Right hindlimb (tissue), 1 donor: ENCODE measurements at places on chromosomes 5 and 9.

- no peak for DNase-seq
These were observed 46.8 kb downstream of the NIPSNAP3B start for GRCh38 chr9:104810421-104811339.

DNA sequence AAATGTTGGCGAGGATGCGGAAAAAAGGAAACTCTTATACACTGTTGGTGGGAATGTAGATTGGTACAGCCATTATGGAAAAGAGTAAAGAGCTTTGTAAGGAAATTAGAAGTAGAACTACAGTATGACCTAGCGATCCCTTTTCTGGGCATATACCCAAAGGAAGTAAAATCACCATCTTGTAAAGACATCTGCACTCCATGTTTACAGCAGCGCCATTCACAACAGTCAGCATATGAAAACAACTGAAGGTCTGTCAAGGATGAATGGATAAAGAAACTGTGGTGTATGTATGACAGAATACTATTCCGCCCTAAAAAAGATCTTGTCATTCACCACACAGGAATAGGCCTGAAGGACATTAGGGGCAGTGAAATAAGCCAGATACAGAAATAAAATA lies 27.7 kb upstream of the SLC25A51 start:
- no peak for DNase-seq

DNA sequence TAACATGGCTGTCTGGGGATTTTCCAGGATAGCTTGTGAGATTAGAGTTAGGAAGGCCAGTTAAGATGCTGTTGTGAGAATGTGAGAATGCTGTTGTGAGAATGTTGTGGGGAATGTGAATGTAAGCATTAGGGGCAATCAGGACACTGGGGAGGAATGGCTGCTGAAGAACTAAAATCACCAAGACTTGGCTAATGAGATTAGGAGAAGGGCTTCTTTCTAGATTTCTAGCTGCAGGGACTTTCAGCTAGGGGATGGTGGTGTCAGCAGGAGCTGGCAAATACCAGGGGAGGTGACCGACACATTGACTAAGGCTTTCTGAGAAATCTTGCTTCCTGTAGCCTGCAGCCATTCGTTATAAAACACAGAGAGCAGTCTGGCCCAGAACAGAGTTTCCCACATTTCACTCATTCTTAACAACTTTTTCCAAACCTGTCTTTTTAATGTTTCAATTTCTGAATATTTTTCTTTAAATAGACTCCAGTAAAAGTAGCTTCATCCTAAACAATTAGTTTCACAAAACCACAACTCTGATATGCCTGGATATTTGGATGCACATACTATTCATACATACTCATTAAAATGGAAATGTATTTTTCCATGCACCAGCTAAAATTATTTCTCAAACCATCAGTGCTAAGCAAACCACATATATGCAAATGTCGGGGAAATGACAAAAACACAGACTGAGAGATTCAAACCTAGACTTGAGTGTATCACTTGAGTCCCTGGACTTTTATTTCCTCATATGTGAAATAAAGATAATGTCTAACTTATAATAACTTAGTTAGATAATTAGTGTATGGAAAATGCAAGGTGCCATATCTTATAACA lies 89.3 kb upstream of the TNC start:
- no peak for DNase-seq

- no peak for DNase-seq
These were observed 164.4 kb downstream of the DNAH5 start for GRCh38 chr5:13780081-13780480.

- no peak for DNase-seq
These were observed 80.6 kb downstream of the SPEF2 start for GRCh38 chr5:35698047-35698808.

DNA sequence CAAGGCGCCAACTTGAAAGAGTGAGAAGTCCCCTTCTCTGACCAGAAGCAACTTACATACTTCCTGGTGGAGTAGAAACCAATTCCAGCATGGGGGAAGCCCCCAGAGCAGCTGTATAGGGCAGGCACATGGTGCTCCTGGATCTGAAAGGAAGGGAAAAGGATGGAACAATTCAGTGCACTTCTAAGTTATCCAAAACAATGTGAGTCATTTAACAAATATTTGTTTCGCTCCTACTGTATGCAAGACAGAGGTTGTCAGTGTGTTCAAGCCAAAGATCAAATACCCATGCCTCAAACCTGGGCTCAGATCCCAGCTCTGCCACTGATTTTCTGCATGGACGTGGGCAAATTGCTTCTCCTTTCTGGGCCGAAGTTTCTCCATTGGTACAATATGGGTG lies 67.1 kb downstream of the LHX2 start:
- peak; percentile 55 for DNase-seq

DNA sequence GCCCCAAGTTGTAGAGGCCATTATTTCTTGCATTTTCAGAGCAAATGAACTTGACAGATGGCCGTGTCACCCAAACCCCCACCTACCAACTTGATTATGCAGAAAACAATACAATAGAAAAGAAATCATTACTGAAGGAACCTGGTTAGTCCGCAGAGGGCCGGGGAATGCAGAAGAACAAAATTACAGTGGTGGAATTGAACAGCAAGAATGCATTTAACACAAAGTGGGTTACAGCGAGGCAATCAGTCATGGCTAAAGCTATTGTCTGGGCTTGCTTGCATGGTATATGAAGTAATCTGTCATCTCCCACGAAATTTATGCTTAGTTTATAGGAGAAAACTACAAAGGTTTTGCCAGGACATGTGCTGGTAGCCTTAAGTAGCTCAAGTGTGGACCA lies 238.3 kb upstream of the IRX1 start:
- no peak for DNase-seq

DNA sequence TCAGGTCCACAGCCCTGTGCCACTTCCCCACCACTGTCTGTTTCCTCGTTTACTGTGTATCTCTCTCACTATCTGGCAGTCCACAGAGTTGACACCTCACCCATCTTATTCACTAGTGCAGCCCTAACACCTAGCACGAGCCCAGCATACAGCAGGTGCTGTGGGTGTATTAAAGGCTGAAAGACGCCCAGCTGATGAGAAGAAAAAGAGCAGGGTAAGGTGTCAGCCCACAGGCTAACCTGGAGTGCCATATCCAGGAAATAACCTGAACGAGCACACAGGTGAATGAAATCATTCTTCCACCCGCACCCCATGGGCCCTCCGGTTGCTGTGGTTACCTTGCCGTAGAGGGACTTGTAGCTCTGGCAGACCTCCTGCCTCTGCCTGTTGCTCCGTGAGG lies 18.6 kb downstream of the ANXA6 start:
- DNase-seq = no peak

DNA sequence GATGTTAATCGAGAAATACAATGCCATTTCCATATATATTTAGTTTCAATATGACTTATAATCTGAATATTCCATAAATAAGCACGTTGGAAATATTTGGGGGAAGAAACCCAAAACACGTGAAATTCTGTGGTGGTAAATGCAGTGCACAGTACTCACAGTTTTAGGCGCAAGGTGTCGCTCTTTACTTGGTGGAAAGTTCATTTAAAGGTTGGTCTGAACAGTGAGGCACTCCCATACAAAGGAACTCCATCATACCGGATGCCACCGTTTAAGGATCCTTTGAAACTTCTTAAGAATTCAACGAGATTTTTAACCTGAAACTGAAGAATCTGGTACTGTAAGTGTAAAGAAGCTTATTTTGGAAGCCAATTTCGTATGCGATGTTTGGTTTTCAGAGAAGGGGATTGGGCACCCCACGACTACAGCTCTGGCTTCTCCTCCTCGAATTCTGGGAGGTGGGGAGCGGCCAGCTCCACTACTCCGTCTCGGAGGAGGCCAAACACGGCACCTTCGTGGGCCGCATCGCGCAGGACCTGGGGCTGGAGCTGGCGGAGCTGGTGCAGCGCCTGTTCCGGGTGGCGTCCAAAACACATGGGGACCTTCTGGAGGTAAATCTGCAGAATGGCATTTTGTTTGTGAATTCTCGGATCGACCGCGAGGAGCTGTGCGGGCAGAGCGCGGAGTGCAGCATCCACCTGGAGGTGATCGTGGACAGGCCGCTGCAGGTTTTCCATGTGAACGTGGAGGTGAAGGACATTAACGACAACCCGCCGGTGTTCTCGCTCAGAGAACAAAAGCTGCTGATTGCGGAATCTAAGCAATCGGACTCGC lies at the start of gene PCDHA11:
TSS of gene PCDHA11 (plus strand) at position 237 of the 834 bp plus-strand sequence. CDS start at position 384, 147 bp downstream.
- no peak for DNase-seq

- DNase-seq = no peak
These were observed 63.0 kb downstream of the PUM3 start for GRCh38 chr9:2780846-2781245.

GRCh38 chr5:71011194-71011792 lies 13.8 kb downstream of the NAIP start:
- no peak for DNase-seq

DNA sequence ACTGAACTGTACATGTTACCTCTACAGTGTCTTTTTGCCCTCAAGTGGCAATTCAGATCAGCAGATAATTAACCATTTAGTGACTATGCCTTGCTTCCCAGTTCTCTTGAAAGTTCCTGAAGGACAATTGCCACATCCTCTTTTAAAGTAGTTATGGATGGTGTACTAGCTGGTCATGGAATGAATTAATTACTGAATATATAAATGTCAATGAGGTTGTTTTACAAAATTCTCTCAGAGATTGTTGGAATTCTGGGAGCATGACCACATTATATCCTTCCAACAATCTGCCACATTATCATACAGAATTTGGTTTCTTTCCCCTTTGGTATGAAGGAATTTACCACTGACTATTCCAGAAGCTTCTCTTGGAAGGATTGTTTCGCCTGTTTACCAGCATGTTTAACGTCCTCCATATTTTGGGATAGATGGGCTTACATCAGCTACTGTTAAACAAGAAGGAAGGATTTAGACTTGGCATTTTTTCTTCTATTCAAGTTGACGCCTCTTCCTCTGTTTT lies 176.4 kb downstream of the CD180 start:
- no peak for DNase-seq

- DNase-seq = no peak
These were observed 5.6 kb downstream of the MEIKIN start for GRCh38 chr5:131939690-131940345.

GRCh38 chr9:14306672-14307660 lies 7.0 kb downstream of the NFIB start:
- no peak for DNase-seq

DNA sequence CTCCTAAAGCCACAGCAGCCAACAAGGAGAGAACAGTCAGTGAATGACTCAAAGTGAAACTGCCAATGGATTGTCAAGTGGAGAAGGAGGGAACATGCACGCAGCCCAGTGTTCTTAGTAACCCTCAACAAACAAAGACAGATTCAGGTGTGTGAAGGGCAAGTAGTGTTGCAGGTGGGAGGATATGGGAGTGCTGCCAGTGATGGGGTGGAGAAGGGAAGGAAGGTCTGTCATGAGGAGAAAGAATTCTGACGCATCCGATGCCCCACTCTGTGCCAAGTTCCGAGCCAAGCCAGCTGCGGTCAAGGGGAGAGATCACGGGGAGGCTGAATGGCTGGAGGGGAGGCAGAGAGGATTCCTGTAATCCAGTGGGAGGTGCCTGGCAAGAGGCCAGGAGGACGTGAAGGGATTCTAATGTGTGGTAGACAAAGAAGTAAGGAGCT lies 56.5 kb downstream of the CAST start:
- DNase-seq = no peak

DNA sequence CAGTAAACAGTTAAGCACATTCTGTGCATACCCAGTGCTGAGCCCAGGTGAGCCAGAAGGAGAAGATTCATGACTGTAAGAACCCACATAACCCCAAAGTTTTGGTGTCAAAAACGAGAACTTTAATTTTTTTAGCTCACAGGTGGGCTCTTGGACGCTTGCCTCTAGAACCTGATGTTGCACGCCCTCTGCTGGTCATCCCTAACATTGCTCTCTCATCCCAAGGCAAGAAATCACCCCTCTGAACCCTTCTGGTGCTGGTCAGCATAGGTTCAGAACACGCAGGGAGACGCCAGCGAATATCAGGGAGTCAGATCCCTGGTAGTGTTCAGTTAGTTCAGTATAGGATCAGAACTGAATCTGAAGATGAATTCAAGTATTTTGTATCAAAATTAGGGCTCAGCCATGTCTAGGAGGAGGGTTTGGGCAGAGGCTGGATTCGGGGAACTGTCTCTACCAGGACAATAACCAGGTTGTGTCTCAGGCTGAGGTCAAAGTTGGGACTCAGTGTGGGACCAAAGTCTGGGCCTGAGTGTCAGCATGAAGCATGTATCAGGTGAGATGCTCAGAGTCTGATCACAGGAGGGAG lies 4.1 kb upstream of the DNAJB5 start:
- DNase-seq = peak; percentile 52

DNA sequence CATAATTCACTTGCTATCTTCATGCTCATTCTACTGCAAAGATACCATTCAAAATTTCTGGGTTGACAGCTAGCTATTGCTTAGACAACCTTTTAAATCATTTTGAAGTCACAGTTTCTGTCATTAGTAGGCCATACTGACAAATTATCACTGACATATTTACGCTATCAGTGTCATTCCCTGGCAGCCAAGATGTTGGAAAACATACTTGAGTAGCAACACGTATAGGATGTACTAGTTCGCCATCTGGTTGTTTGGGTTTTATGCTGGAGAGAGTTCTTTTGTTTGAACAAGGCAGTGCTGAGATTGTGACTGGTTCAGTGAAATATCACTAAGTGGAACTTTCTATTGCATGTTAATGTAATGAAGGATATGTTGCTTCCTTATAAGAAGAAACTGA lies 621.9 kb downstream of the DTWD2 start:
- no peak for DNase-seq

DNA sequence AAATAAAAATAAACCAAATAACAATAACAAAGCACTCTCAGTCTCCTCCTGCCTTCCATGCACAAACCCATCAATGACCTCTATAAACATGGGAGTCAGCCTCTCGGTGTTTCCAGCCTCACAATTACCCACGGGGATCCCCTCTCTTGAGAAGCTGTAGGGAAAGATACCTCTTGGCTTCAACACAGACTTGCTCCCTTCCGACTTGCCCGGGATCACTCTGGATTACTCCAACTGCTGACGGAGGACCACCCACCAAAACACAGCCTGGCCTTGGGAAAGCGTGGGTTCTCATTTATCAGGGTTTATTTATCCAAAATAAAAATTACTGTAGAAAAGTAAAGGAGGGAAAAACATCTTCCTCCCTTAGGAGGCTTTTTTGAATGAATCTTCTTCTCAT lies 11.5 kb upstream of the NKX2-5 start:
- DNase-seq = no peak

- DNase-seq = no peak
These were observed 5.5 kb downstream of the DIAPH1 start for GRCh38 chr5:141613344-141613743.

DNA sequence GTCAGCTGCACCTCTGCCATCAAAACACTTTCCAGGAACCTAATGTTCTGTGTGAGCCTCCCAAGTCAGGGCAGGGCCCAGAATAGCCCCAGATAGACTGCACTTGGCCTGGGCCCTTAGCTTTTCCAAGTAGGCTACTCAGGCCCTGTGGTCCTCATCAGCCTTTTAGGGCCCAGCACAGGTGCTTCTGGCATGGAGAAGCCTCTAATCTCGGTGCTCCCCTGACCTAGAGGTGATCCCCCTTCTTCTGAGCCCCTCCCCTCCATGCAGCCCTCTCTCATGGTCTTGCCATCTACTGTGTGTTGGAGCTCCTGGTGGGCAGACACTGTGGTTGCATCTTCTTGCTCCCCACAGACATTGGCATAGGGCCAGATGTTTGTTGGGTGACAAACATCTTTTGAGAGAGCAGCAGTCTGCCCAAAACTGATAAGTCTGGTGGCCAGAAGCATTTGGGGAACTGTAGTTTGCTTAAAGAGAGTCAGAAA lies 28.1 kb downstream of the FRMPD1 start:
- no peak for DNase-seq
